Progenitor cell of endocrine pancreas (in vitro differentiated cells): ENCODE measurements at places on chromosomes 6 and 20.

DNA sequence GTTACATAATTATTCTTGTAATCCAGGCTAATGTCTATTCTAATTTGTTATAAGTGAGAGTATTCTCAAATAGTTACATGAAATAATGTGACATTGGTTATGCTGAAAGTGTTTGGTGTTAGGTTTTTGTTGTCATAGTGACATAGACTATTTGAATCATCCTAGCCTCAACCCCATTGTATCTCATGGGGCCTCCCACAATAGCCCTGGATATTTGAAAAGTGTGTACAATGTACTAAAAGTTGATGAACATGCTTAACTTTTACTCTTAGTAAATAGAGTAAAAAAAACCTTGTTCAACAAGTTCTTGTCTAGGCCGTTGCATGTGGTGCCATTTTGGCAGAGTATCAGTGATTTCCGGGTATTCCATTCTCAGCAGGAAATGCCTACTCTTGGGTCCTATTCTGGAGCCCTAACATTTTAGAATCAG, 83.0 kb downstream of the RTN4IP1 start:
- DNase-seq: no peak

DNA sequence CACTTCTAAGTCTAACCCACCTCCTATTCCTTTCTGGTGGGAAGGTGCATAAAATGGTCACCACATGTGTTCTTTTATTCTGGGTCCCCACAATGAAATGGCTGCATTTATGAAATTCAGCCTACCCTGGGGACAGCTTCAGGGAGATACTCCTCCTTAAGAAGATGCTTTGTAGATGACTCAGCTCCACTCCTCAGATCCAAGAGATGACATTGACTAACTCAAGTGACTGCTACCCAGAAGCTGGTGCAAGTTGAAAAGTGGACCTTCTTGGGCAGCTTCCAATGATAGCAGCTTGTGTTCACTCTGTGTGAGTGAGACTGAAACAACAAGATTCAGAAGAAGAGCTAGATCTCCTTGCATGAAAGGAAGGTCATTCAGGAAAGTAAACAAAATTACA, 113.4 kb downstream of the SCP2D1 start:
- no peak for DNase-seq

- DNase-seq: no peak
Measured at GRCh38 chr6:113591896-113592827, 265.0 kb upstream of the MARCKS start.

DNA sequence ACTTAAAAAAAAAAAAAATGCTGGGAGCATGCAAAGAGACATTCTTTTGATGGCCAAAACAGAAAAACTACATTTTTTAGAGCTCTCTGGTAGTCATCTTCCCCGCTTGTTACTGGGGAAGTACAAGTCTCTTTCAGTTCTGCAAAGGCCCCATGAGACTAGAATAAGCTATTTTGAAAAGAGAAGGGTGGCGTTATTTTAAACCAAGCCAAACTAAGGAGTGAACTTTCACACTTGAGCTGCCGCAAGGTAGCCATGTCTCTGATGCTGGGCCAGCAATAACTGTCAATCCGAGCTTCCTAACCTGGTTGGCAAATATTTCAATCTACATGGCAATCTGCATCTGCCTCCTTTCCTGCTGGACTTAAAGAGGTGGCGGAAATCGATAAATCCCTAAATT, 96.7 kb downstream of the L3MBTL3 start:
- DNase-seq: no peak

- DNase-seq: no peak
Measured at GRCh38 chr6:52514514-52514913, 62.3 kb downstream of the TRAM2 start.

GRCh38 chr6:25899123-25899522, 25.1 kb upstream of the SLC17A3 start:
- DNase-seq: no peak

DNA sequence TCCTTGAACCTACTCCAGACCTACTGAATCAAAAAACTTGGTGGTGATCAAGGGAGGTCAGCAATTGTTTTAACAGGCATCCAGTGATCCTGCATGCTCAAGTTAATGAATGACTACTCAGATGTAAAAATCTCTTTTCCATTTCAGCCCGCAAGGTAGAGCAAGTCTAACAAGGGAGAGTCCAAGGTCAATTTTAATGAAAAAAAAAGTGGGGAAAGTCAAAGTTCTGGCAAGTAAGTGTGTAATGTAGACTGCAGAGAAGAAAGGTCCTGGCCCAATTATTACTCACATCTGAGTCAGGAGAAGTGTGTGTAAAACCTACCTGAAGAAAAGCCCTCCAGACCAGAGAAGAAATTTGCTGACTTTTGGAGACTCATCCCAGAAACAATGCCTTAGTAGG, 193.5 kb downstream of the UBE3D start:
- DNase-seq: no peak
